GM23248 (cell line): ENCODE measurements at places on chromosomes 3 and 15. TPM values are rescaled to one million over a fixed set of nuclear protein-coding genes. Genes with fewer than 3 reads are reported as not detected.

Gene KNG1
- total RNA-seq, result not detected in 2 replicates

DNA sequence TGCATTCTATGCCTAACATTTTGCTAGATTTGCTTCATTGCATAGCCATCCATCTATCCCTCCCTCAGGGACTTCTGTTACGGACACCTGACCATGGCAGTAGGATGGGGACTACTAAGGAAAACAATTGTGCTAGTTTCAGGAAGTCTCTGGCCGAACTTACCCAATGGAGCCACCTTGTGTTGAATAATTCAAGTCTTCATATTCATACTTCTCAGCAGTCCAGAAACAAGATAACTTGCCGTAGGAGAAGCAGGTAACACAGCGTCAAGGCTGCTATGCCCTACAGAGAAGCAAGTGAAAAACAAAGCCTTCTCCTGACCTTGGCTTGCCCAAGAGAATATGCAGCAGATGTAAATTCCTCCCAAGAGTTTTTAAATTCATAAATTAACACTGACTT is 685.3 kb downstream of the GRM7 start:
- no peak for DNase-seq
- H3K4me1 ChIP-seq, result no peaks in the 10 kb centered on the region
- H3K27ac ChIP-seq, result no peak overlapping the region
- no peak overlapping the region for H3K4me3 ChIP-seq

DNA sequence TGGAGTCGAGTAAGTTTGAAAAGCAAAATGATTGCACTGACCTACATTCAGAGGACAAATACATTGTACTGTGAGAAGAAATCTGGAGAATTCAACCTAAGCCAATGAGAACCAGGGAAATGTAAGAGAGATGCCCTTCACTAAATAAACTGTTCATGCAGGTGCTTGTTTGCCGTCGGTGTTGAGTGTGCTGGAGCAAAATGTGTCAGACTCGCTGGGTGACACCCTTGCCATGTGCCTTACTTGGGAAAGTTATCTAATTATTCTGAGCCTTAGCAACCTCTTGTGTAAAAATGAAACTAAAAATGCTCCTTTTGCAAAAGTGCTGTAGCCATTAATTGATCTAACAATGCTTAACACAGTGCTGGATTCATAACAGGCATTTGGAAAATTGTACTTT is 140.4 kb downstream of the GABRB3 start:
- H3K4me1 ChIP-seq, result no peaks in the 10 kb centered on the region
- H3K4me3 ChIP-seq, result no peak overlapping the region
- no peak overlapping the region for H3K27ac ChIP-seq

GRCh38 chr3:149593418-149594160 is 64.2 kb downstream of the WWTR1 start:
- H3K27me3 ChIP-seq, result no peaks in the 10 kb centered on the region
- peaks cover 29% of the 10 kb centered on the region for H3K4me1 ChIP-seq
- no peak for DNase-seq
- no peaks in the 10 kb centered on the region for H3K36me3 ChIP-seq
- no peak overlapping the region for H3K4me3 ChIP-seq

Gene LRRIQ4
- not detected in 2 replicates for total RNA-seq

- peak overlapping the region; percentile 87 for H3K4me3 ChIP-seq
- peaks cover 14% of the 10 kb centered on the region; the same call in 1 of the 2 replicates for H3K4me1 ChIP-seq
- H3K36me3 ChIP-seq, result no peaks in the 10 kb centered on the region
Observed at GRCh38 chr15:74540161-74540760, 759 bp upstream of the ARID3B start.

GRCh38 chr15:89680282-89680873 is 1.2 kb upstream of the PLIN1 start:
- H3K4me1 ChIP-seq, result peaks cover 16% of the 10 kb centered on the region
- H3K36me3 ChIP-seq, result no peaks in the 10 kb centered on the region
- DNase-seq, result peak; percentile 85

- no peak overlapping the region for H3K4me3 ChIP-seq
- peaks cover 12% of the 10 kb centered on the region for H3K4me1 ChIP-seq
- no peak overlapping the region for H3K27ac ChIP-seq
- H3K36me3 ChIP-seq, result no peaks in the 10 kb centered on the region
- no peaks in the 10 kb centered on the region for H3K27me3 ChIP-seq
- DNase-seq, result no peak
Observed at GRCh38 chr3:48405343-48405881, 24.5 kb downstream of the PLXNB1 start.

- H3K4me3 ChIP-seq, result peak overlapping the region; percentile 73
- peak overlapping the region; percentile 79 for H3K27ac ChIP-seq
- H3K27me3 ChIP-seq, result no peaks in the 10 kb centered on the region
- 0 out of 2 replicates have a peak, but pooled peaks cover 3% of the 10 kb centered on the region for H3K4me1 ChIP-seq
Observed at GRCh38 chr3:136819731-136820679, 1.1 kb downstream of the SLC35G2 start.

Gene CA12
- total RNA-seq, result 41.1 and 41.8 TPM in 2 replicates

GRCh38 chr3:195914648-195915473 is 6.5 kb upstream of the TNK2 start:
- peak; percentile 97 for DNase-seq
- no peaks in the 10 kb centered on the region for H3K27me3 ChIP-seq
- H3K4me1 ChIP-seq, result peaks cover 8% of the 10 kb centered on the region; the same call in 1 of the 2 replicates

DNA sequence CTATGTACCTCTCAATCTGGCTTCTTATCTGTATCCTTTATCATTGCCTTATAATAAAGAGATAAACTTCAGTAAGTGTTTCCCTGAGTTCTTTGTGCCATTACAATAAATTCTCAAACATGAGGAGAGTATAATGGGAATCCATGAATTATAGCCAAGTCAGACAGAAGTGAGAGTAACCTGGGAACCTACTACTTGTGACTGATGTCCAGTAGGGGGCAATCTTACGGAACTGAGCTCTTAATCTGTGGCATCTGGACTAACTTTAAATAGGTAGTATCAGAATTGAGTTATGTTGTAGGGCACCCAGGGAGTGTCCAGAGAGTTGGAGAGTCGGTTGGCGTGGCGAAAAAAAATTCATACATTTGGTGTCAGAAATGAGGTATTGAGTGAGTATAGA is 542.6 kb downstream of the ZBBX start:
- H3K27me3 ChIP-seq, result no peaks in the 10 kb centered on the region
- no peak overlapping the region for H3K4me3 ChIP-seq
- H3K4me1 ChIP-seq, result no peaks in the 10 kb centered on the region
- DNase-seq, result no peak
- H3K36me3 ChIP-seq, result no peaks in the 10 kb centered on the region

DNA sequence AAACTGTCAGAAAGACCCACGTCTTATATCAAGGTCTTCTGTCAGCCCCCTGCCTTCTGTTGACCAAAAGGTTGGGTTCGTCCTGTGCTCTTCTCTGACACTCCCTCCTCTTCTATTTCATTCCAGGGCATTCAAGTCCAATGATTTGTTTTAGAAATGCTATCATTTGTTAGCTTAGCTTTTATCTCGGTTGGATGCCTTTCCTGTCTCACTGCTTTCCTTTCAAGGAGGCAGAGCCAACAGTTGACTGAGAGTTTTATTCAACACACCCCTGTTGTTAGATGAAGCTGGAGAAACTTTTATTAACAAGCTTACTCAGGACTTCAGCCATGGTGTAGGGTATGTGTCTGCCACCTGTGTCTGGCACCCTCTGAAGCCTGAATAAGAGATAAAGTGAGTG is 112.0 kb upstream of the SLC7A14 start:
- DNase-seq, result no peak
- H3K4me3 ChIP-seq, result no peak overlapping the region
- no peaks in the 10 kb centered on the region for H3K36me3 ChIP-seq
- H3K27ac ChIP-seq, result no peak overlapping the region

Gene IL17RD
- total RNA-seq, result 0.76 and 1.2 TPM in 2 replicates

- H3K27me3 ChIP-seq, result no peaks in the 10 kb centered on the region
- DNase-seq, result peak; percentile 36
- H3K4me1 ChIP-seq, result peaks cover 28% of the 10 kb centered on the region
- H3K27ac ChIP-seq, result peak overlapping the region; percentile 42
Observed at GRCh38 chr3:54916732-54917131, 11.1 kb downstream of the LRTM1 start.

GRCh38 chr3:175713268-175713667 is 854.1 kb downstream of the NAALADL2 start:
- DNase-seq, result peak; percentile 30
- H3K4me1 ChIP-seq, result peaks cover 8% of the 10 kb centered on the region

- H3K4me1 ChIP-seq, result 0 out of 2 replicates have a peak, but pooled peaks cover 4% of the 10 kb centered on the region
- H3K36me3 ChIP-seq, result no peaks in the 10 kb centered on the region
- DNase-seq, result peak; percentile 63
- H3K27me3 ChIP-seq, result no peaks in the 10 kb centered on the region
- no peak overlapping the region for H3K27ac ChIP-seq
Observed at GRCh38 chr3:48215466-48215865, 7.8 kb upstream of the CAMP start.
